ENCODE measurements at places on chromosomes 7 and 10.

GRCh38 chr7:67765481-67766175, 769.0 kb downstream of the TYW1 start:
- DNase-seq: no peak

- no peak for DNase-seq
Measured at GRCh38 chr7:21942955-21943354, 2.7 kb downstream of the CDCA7L start.

- no peak for DNase-seq
Measured at GRCh38 chr7:158043551-158044481, 543.8 kb downstream of the PTPRN2 start.

GRCh38 chr7:93337052-93337451, 104.9 kb downstream of the VPS50 start:
- no peak for DNase-seq

DNA sequence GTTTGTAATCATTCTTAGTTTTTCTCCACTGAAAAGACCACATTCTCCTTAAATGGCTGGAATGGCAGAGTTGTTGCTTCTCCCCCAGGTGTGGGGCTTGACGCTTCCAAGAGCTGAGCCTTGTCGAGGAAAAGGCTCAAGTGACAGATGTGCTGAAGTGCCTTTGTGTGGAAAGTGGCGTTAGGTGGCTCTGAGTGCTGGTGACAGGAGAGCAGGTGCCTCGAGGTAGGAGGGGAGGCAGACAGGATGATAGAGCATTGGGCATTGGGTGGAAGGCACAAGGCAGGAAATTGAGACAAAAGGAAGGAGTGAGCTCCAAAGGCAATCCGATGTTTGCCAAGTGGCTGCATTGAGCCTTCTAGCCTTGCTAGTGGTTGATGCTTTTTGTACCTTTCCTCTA, 6.7 kb downstream of the KIAA1217 start:
- no peak for DNase-seq

GRCh38 chr7:38908759-38909335, at the start of gene VPS41:
Gene VPS41 (minus strand): TSS chr7:38909191. CDS start chr7:38909174, 17 bp downstream.
- peak; percentile 80 for DNase-seq
